NCI-H526 treated with DMSO at 0.1 percent for 48 hours (cell line): ENCODE measurements at places on chromosomes 3 and 15.

DNA sequence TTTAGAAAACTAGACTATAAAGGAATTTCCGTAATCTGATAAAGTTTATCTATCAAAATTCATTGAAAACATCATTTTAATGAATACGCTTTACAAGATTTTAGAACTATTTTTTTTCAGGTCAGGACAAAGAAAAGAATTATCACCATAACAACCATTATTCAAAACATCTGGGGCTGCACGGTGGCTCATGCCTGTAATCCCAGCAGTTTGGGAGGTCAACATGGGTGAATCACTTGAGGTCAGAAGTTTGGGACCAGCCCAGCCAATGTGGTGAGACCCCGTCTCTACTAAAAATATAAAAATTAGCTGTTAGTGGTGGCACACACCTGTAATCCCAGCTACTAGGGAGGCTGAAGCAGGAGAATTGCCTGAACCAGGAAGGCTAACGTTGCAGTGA, 260.4 kb downstream of the WNT5A start:
- DNase-seq: no peak

GRCh38 chr3:122893754-122894668, 99.1 kb downstream of the SLC49A4 start:
- peak; percentile 26 for DNase-seq

- DNase-seq: no peak
These were observed 3.2 kb downstream of the SHF start for GRCh38 chr15:45184562-45185041.

DNA sequence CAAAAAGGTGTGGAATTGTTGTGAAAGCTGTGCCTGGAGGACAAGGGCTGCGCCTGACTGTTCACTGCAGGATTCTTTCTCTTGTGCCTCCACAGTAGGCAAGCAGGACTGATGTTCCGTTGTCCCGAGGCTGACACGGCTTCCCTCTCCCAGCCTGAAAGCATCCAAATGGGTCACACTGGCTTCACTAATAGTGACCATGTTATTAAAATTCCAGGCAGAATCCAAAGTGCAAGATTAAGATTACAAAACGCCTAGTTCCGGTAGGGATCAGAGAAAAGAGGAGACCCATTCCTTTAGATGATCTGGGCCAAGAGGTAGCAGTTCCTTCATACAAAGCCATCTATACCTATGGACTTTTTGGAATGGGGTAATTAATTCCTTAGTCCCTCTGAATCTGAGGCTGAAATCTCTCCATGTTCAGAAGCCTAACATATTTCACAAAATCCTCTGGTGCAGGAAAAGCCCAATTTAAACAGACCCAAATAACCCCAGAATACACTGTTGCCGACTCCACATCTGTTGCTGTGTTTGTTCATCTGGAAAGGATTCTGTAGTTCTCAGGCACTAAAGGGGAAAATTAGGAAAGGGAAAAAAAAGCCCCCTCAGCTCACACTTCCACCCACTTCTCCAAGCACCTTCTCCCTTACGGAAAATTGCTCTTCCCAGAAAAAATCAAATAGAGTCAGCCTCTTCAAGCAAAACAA, 145.9 kb downstream of the RORA start:
- DNase-seq: no peak

GRCh38 chr15:89975482-89976245, 25.5 kb upstream of the ZNF710 start:
- DNase-seq: no peak

GRCh38 chr3:105938101-105938500, 69.3 kb upstream of the CBLB start:
- DNase-seq: no peak

- DNase-seq: no peak
These were observed 2.5 kb upstream of the IRAK2 start for GRCh38 chr3:10162185-10162584.

DNA sequence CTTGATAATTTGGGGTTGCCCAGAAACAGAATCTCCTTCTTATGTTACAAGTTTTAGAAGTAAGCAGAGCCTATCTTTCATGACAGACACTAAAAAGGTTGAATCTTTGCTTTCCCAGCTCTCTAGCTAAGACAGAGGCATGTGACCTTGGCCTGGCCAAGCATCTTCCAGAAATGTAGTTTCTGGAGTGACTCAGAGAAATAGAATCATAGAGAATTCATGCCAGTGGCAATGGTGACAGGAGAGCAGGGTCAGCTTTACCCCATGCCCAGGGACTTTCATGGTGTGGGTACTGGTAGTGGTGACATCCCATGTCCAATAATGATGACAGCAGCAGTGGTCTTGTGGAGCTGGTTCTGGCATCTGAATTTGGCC, 4.0 kb upstream of the PARP6 start:
- DNase-seq: no peak

DNA sequence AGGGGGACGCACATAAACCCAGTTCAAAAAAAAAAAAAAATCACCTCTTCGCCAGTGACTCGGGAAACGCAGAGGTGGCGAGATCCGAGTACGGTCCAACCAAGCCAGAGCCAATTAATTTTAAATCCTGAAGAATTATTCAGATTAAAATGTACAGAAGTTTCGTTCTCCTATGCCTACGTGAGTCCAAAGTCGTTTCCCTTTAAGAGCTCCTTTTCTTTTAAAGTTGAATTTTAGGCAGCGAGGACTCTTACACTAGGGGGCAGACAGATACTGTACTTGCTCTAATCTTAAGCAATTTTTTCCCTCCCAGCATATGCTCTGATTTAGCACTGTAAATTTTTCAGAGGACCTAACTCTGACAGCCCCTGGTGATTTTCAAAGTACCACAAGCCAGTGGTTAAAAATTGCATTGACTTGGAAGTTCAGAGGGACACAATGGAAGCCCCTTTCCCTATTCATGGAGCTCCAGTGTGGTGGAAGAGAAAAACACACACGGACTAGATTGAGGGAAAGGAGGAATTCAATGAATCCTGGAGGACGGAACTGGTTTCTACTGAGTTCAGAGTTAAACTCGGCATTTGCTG, 3.3 kb upstream of the NR2F2 start:
- DNase-seq: peak; percentile 82

- DNase-seq: peak; percentile 64
These were observed 23.4 kb downstream of the NRROS start for GRCh38 chr3:196662711-196663571.

GRCh38 chr15:85454403-85454802, 74.0 kb downstream of the AKAP13 start:
- no peak for DNase-seq

- DNase-seq: no peak
These were observed 111.7 kb upstream of the OSTN start for GRCh38 chr3:191087391-191087790.

GRCh38 chr3:186671051-186671450, 5.2 kb downstream of the HRG start:
- no peak for DNase-seq

- no peak for DNase-seq
These were observed 139.5 kb upstream of the HACD2 start for GRCh38 chr3:123724306-123724705.

GRCh38 chr3:61594964-61595285, 33.6 kb downstream of the PTPRG start:
- DNase-seq: no peak

GRCh38 chr3:119559441-119559963, at the start of gene CD80:
Gene CD80 (minus strand): TSS chr3:119559614. CDS start chr3:119557728, 1,886 bp downstream.
- DNase-seq: no peak

GRCh38 chr3:182375916-182376315, 417.4 kb upstream of the ATP11B start:
- DNase-seq: no peak

GRCh38 chr3:72263223-72263990, 478.5 kb upstream of the PROK2 start:
- DNase-seq: no peak

DNA sequence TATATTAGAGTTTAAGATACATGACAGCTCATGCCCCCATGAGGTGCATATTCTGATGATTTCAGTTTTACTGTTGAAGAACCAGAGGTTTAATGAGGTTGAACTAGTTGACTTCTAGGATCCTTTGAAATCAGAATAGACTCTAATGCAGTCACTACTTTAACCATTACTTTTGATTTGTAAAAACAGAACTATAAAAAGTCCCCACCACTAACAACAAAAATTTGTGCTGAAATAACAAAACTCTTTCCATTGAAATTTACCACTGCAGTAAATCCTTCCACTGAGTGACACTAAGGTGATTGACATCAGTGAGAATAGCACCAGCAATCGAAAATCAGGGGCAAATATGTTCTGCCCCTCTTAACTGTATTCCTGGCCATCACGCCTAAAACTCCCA, 214.1 kb downstream of the SHQ1 start:
- DNase-seq: no peak

- no peak for DNase-seq
These were observed 897.3 kb downstream of the TUSC7 start for GRCh38 chr3:117606866-117607265.

GRCh38 chr3:11118181-11118682, 36.1 kb upstream of the HRH1 start:
- no peak for DNase-seq

DNA sequence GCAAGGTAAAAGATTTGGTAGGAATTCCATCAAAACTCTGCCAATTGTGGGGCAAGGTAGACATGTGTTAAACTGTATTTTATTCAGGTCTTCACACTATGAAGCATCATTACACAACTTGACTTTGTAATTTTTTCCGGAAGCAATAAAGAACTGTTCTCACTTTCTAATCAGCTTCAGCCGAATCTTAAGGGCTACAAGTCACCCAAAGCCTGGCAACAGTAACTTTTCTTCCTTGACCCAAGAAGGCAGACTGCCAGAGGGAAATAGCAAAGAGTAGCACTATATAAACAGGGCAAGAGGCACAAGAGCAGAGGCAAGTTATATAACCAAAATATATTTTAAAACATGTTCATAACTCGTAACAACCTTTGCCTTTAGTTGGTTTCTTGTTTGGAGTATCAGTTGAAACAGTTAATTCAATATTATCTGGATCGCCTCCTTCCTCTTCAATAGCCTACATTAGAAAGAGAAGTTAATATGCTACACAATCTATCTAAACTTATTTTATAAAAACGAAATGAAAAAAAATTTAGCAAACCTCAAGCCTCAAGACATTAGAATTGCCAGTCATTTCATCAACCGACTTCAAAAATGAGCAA, 1.4 kb downstream of the SLTM start:
- no peak for DNase-seq

- no peak for DNase-seq
These were observed 62.6 kb downstream of the OSBPL10 start for GRCh38 chr3:31918179-31919150.

- DNase-seq: peak; percentile 67
These were observed 17.8 kb downstream of the SPATA12 start for GRCh38 chr3:57078344-57078634.

DNA sequence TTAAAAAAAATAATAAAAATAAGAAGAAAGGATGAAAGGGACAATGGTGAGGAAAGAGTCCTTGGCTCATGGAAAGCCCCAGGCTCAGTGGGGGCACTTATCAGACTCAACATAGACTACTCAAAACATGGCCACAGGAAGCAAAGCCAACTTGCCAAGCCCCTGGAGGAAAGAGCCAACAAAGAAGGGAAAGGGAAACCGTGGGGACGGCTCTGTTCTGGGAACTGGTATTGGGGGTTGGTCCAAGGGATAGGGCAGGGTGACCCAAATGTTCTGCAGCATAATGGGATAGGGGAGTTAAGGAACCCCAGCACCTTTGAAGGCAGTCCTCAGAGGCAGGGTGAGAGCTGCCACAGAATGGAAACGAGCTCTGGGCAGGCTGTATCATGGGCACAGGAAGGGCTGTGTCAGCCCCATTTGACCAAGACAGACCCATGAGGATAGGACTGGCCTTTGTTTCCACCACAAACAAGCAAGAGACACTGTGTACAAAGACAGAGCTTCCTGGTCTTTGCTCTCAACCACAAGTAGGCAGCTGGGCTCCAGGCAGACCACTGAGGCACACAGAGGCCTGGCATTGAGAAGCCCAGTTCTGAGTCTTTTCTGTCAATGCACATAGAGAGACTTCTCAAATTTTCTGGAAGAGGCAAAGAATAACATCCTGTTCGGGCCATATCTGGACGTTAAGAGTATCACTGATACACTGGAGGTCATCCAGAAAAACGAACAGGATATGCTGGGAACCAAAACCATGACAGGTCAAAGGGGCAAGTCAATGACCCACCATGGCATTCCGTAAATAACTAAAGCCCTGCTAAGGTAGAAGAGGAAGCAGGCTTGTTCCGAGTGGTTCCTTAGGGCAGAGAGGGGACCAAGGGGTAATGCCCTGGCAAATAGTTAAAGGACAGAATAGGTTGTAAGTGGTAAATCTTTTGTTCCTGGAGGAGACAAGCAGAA, 10.6 kb upstream of the SEMA7A start:
- no peak for DNase-seq

GRCh38 chr15:66633041-66633937, 67.5 kb upstream of the LCTL start:
- DNase-seq: no peak

GRCh38 chr3:101928890-101929289, 79.6 kb downstream of the NFKBIZ start:
- DNase-seq: no peak

GRCh38 chr15:35669021-35669420, 123.1 kb upstream of the DPH6 start:
- DNase-seq: no peak

- no peak for DNase-seq
These were observed 357.9 kb downstream of the RORA start for GRCh38 chr15:60871152-60871551.

DNA sequence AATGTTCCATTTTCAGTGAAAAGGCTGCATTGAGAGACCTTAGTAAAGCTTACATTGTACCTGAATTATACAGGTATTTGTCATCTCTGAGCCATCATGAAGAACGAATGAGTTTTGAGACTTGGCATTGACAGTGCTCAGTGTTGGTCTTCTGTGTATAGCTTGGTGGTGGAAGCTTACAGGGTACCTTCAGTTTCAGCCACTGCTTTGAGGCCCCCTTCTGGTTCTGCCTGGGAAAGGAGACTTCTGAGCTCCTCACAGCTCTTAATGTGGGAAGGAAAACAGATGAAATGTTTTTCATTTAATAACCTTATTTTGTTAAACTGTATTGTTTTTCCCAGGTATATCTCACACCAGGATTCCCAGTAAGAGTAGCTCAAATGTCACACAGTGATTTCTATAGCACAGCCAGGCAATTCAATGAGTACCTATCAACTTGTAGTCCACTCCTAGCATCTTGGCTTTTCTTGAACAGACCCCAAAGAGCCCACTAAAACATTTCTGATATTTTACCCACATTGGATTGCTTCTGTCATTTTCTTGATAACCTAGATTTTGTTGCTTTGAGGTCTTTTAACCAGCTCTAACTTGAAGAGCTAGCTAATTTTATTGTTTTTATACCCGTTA, 5.6 kb downstream of the SERPINI1 start:
- peak; percentile 13 for DNase-seq

- DNase-seq: peak; percentile 86
These were observed at the start of the genes DTX3L and PARP9 for GRCh38 chr3:122564155-122564912. Gene DTX3L (plus strand): TSS chr3:122564338. CDS start chr3:122564427, 89 bp downstream. Gene PARP9 (minus strand): TSS chr3:122564300. CDS start chr3:122559620, 4,680 bp downstream.

GRCh38 chr15:58380280-58380945, 51.4 kb upstream of the LIPC start:
- no peak for DNase-seq

- peak; percentile 30 for DNase-seq
These were observed 7.7 kb downstream of the NR2F2 start for GRCh38 chr15:96338074-96338765.

DNA sequence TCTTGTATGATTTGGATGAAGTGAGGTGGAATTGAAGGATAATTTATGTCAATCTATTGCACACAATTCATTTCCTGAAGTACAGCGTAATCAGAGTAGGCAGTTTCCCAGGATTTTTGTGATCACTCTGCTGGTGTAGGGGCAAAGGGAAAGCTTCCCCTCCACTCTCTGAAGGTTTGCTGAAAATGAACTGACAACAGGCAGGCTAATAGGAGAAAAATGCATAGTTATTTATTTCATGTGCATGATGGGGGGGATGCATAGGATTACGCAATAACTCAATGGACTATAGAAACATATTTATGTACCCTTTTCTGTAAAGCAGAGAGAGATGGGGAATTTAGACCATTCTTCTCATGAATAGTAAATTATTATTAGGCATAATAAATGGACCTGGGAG, 872.9 kb downstream of the NAALADL2 start:
- no peak for DNase-seq
